T47D (cell line): ENCODE measurements at places on chromosomes 1 and 21.
A peak's percentile ranks its signal among the peaks of the same experiment; 100 is the strongest.

DNA sequence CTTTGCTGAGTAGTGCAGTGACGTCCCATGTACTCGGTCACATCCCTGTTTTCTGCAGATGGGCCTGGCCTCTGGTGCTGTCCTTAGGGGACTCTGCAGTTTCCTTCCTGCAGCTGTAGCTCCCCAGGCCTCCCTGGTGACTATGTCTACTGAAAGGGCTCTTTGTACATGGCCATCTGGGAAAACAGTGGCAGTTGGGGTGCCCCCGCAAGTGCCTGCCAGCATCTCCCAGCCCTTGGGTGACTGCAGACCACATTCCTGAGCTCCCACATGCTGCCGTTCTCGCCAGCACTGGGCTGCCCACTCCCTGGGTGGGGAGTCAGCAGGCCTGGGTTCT, 37.5 kb upstream of the KCNA10 start:
- DNase-seq: no peak

- no peak for DNase-seq
These were observed 23.8 kb downstream of the PTTG1IP start for GRCh38 chr21:44849616-44850130.

GRCh38 chr1:229270547-229271447, at the start of gene RAB4A:
RAB4A (plus strand) TSS chr1:229271111; CDS start chr1:229271340, 229 bp downstream.
- peak; percentile 79 for DNase-seq

GRCh38 chr1:160999376-160999775, 21.6 kb downstream of the F11R start:
- no peak for DNase-seq

- DNase-seq: no peak
These were observed 289.5 kb downstream of the SIPA1L2 start for GRCh38 chr1:232340446-232340845.

DNA sequence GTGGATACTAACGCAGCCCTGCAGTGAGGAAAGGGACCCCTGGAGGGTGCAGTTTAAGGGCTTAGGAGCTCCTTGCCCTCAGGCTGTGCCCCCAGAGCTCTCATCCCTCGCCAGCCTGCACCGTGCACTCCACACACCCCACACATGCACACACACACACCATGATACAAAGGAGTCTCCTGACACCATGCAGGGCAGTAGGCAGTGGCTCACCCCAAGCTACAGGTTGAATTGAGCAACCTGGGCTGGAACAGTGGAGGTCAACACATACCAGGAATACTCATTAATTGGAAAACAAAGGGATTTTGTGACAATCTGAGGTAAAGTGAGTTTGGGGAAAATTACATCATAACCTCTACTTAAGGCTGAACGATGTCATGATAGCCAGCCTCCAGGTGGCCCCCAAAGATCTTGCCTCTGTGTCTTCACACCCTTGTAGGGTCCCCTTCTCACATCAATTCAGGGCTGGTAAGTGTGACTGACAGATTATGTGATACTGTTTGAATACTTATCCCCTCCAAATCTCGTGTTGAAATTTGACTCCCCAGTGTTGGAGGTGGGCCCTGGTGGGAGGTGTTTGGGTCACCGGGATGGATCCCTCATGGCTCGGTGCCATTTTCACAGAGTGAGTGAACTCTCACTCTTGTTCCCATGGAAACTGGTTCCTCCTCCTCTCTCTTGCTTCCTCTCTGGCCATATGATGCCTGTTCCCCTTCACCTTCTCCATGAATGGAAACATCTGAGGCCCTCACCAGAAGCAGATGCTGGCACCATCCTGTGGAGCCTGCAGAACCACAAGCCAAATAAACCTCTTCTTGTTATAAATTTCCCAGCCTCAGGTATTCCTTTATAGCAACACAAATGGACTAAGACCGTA, 111.0 kb upstream of the RAB4A start:
- DNase-seq: no peak

DNA sequence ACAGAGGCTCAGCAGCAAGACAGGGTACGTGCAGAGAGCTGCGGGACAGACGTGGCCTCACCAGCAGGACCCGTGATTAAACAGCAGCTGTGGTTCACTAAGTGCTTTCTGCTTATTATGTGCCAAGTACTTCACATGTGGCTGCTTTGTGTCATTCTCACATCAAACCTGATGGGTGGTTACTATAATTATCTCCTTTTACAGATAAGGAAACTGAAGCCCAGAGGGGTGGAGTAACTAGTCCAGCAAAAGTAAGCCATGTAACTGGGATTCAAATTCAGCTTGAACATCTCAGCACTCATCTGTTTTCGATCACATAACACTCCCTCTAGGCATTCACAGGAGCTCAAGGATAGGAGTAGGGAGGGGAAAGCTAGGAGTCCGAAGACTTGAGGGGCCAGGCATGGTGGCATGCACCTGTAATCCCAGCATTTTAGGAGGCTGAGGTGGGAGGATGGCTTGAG, 50.8 kb upstream of the CLIC4 start:
- no peak for DNase-seq

- no peak for DNase-seq
These were observed 459.7 kb downstream of the KIF26B start for GRCh38 chr1:245614476-245614875.

GRCh38 chr1:154557248-154557938, 1.1 kb downstream of the UBE2Q1 start:
- DNase-seq: no peak

DNA sequence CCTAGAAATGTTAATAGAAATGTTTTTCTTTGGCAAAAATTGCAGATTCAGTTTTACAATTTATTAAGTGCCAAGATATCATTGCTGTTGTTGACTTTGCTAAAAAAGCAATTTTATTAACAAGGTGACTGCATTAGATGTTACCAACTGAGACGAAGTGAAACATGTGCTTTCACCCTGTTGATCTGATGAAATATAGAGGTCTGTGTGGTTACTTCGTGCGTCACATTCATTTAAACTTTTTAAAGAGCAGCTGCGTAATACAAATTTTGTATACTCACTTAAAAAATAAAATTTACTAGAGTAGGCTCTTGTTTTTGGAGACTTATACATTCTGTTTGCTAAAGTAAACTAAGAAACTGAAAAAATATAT, 465.7 kb downstream of the USP25 start:
- DNase-seq: no peak

DNA sequence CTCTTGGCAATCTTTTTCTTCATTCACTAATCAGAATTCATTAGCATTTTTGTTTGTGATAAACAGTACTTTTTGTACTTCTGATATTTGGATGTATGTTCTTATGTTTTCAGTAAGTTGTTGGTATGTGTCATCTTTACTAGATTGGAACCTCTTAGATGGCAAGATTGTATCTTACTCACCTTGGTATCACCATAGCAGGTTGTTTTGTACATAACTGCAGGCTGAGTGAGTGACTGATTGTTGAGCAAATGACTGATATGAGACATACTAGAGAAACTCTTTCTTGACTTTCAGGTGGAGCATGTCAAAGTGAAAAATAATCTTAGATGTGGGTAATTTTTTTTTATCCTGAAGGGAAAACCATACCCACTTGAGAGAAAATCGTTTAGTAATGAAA, 173.7 kb downstream of the CLEC20A start:
- DNase-seq: no peak

- no peak for DNase-seq
These were observed 40.1 kb downstream of the SERTAD4 start for GRCh38 chr1:210272666-210273065.

DNA sequence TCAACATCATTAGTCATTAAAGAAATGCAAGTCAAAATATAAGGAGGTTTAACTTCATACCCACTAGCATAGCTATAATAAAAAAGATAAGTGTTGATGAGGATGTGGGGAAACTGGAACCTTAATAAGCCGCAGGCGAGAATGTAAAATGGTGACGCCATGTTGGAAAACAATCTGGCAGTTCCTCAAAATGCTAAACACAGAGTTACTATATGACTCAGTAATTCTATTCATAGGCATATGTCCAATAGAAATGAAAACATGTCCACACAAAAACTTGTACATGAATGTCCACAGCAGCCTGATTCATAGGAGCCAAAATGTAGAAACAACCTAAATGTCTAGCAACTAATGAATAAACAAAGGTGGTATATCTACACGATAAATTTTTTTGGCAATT, 23.2 kb downstream of the DDX59 start:
- DNase-seq: no peak

DNA sequence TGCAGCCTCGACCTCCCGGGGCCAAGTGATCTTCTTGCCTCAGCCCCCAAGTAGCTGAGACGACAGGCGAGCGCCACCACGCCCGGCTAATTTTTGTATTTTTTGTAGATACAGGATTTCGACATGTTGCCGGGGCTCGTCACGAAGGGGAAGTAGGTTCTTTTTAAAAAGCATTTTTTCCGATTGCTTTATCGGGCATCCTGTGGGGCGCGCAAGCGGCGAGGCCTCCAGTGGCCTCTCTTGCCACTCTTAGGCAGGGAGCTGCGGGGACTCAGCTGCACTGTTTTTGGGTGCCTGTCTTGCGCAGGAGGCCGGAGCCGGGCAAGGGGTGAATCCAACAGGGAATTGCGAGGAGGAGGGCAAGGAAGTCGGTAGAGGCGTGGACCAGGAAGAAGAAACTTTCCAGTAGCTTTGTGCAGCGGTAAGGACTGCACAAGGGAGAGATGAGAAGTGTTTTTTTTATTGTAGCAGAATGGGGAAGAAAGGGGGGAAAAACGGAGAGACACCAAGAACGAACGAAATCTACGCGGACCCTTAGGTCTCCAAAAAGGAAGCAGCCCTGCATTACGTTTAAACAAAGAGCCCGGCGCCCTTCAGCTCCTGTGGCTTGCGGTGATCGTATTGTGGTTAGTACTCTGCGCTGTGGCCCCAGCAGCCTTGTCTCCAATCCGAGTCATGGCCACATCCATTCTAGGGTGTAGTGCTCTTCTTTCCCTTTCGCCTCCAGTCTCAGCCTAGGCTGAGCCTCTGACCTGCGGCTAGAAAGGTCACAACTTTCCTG, 164.8 kb downstream of the PPIAL4G start:
- no peak for DNase-seq

DNA sequence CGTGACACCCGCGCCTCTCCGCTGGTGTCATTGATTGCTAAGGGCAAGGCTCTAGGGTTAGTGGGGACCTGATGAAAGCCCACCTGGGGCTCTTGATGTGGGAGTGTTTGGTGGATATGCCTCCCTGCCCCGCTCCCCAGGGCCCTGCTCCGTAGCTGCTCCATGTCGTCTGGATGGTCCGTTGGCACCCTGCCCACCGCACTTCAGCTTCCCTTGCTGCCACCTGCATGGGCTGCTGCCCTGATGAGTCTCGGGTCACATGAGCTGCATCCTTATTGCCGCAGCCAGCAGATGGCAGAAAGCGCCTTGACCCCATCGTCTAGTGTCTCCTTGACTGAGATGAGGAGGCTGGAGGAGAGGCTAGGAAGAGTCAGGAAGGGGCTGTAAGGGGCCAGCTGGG, 439.4 kb downstream of the CAMTA1 start:
- DNase-seq: peak; percentile 55

DNA sequence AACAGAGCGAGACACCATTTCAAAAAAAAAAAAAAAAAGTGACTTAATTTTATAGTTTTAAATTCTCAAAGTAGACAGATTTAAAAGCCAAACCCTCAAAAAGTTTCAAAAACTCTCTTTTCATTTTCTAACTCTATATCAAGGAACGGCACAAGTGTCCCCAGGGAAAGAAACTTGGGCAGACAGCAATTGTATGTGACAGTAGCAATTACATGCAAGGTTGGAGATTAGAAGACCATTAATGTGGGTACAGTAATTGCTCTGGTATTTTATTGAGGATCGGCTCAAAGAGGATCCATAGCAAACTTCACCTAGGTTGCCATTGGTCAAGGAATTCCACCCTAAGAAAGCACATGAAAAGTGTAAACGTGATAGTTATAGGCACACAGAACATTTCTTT, 46.2 kb downstream of the ACBD6 start:
- DNase-seq: no peak

- DNase-seq: no peak
These were observed 11.4 kb downstream of the SDE2 start for GRCh38 chr1:225987491-225988316.

GRCh38 chr1:34188418-34188817, 11.7 kb downstream of the C1orf94 start:
- no peak for DNase-seq

GRCh38 chr1:50419192-50419906, 3.9 kb downstream of the DMRTA2 start:
- no peak for DNase-seq

DNA sequence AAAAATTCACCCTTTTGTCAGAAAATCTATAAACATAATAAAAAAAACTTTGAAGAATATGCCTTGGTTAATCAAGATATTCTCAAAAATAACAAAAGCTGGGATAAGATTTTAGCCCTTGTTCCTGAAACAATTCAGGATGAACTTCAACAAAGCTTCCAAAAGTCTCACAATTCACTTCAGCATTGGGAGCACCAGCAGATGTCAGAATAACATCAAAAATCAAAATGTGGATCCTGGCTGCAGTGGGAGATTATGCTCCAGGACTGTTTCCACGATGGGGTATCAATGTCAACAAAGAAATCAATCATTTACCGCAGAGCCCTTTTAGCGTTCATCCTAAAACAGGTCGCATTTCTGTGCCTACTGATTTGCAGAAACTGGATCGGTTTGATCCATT, 35.2 kb downstream of the ZNF670 start:
- no peak for DNase-seq

DNA sequence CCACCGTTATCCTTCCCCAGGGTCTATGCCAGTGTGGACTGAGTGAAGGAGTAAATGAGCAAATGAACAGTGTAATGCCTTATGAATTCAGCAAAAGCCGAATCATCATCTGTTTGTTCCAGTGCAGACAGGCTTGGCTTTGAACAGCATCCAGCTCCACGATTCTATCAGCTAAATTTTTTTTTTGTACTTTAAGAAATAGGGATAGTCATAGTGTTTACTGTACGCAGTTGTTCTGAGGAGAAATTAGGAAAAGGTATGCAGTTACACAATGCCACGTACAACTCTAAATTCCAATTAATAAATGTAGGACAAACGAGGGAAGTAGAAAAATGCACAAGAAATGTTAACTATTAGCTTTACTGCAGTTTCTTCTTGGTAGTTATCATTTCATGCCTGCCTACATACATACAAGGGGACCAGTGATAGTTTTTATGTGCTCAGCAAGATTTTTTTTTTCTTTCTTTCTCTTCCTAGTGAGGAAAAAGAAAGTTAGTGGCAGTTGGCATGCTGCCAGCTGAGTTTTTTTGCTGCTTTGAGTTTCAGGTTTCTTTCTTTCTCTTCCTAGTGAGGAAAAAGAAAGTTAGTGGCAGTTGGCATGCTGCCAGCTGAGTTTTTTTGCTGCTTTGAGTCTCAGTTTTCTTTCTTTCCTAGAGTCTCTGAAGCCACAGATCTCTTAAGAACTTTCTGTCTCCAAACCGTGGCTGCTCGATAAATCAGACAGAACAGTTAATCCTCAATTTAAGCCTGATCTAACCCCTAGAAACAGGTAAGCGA, at the start of gene IFI44L:
Gene IFI44L, plus strand, starts transcription at position 646 of the 777 bp plus-strand sequence. CDS start 7,468 bp downstream, outside the sequence.
- no peak for DNase-seq
